Jurkat, Clone E6-1 (cell line): ENCODE measurements at places on chromosomes 6 and 20.

DNA sequence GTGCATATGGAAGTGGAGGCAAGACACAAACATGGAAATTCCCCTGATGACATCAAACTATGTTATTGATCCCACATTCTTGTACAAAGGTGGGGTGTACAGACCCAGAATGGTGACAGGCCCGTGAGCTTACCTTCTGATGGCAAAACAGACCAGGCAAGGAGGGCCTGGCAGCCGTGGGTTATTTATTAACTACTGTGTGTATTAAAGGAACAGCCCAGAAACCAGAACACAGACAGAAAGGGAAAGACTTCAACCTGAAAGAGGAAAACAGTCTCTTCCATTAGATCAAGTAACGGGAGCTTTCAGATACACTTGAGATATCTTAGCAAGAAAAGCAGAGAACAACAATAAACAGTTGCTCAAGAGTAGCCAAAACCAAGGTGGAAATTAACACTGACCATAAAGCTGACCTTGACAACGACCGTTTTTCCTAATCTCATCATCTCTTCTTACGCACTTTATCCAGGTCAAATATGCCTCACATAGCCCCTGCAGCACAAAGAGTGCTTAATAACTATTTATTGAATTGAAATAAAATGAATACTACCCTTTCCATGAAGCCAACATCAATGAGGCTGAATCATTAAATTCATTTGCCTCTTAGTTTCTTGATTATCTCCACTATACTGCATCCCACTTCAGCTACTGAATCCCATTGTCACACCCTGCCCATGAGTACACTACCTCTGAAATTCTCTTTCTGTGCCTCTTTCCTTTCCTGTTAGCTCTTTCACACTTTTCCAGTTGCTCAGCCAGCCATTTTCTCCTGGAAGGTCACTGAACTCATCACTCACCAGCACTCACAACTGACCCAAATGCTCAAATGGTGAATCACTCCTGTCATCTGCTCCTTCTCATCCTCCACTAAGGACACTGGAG lies 67.4 kb downstream of the MOXD1 start:
- no peak for DNase-seq

DNA sequence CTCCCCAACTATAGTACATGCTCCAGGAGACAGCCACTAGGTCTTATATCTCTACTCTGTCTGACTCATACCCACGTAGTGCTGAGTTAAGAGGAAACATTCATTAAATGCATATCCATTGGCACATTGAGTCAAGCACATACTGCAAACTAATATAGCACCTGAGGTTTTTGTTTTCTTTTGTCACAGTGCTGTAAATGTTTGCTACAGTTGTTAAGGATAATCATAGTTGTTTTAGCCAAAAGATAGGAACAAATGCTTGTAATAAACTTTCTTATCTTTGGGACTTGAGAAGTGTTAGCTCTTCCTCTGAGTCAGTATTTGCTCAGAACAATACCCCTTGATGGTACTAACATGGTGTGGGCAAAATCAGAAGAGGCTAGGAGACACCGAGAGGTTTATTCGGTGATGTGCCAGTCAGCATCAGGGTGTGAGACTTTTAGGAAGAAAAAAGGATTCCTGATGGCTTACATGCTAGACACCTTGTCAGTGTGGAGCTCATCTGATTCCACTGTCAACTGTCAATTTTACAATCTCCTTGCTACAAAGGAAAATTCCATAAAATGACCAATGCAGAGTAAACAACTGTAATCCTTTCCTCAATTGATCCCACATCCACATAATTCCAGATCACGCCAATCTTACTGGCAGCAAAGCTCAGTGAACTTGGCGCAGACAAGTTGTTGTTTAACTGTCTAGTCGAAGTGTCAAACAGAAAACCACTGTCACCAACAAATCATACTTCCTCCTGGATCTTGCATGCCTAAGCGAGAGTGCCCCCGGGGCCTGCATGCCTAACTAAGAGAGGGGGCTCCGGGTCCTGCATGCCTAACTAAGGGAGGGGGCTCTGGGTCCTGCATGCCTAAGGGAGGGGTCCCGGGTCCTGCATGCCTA lies 36.1 kb downstream of the ELOVL2 start:
- no peak for DNase-seq

GRCh38 chr6:15310680-15311079 lies 64.8 kb downstream of the JARID2 start:
- DNase-seq: no peak

DNA sequence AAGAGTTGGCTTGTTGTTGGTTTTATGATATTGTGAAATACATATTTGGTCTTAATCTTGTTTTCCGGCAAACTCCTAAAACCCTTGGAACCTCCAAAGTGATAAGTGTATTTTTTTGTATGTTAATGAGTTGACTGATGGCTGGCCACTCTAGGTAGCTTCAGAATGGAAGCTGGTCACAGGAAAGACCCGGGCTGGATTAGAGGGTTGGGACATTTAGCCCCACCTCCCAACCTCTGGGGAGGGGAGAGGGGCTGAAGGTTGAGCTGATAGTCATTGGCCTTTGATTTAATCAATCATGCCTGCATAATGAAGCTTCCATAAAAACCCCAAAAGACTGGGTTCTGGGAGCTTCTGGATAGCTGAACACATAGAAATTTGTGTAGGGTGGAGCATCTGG lies 42.7 kb downstream of the SASH1 start:
- no peak for DNase-seq

- no peak for DNase-seq
These were observed 63.5 kb downstream of the RIN2 start for GRCh38 chr20:19821606-19822005.

DNA sequence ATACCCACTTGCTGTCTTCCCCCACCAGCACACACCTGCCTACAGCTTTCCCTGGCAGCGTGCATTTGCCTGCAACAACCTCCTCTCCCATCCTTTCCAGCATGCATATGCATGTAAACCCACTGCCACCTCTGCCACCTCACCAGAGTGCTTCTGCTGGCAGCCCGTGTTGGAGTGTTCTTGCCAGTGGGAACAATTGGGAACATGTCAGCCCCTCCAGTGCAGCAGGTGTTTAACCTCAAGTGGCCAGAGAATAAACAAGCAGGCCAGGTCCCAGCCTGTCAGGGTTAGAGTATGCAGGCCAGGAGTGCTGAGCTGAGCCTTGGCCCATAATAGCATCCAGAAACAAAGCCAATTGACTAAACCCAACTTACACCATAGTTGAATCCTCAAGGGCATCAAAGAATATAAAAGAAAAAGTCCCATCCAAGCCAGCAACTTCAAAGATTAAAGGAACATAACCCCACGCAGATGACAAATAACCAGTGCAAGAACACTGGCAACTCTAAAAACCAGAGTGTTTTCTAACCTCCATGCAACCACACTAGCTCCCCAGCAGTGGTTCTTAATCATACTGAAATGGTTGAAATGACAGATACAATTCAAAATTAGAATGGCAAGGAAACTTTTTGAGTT lies 1212.1 kb upstream of the CITED2 start:
- no peak for DNase-seq

- DNase-seq: peak; percentile 19
These were observed 790.9 kb downstream of the TFAP2A start for GRCh38 chr6:9623985-9624384.

GRCh38 chr6:136607932-136608772 lies 57.9 kb upstream of the MAP7 start:
- DNase-seq: peak; percentile 65

DNA sequence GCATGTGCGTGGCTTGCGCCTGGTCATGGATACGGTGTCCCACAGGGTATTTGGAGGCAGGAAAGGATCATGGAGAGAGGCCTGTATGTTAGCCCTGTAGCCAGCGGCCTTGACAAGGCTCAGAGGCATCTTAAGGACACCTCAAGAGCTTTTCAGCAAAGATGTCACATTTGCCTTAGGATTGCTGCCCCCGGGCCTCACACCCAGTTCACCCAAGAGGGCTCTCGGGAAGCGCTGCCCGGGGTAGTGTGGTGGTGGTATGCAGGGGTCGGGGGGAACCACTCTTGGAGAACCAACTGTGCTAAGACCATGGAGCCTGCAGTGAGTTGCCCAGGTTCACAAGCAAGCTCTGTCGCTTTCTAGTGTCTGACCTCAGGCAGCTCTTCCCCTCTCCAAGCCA lies 36.9 kb upstream of the VSTM2L start:
- DNase-seq: no peak

DNA sequence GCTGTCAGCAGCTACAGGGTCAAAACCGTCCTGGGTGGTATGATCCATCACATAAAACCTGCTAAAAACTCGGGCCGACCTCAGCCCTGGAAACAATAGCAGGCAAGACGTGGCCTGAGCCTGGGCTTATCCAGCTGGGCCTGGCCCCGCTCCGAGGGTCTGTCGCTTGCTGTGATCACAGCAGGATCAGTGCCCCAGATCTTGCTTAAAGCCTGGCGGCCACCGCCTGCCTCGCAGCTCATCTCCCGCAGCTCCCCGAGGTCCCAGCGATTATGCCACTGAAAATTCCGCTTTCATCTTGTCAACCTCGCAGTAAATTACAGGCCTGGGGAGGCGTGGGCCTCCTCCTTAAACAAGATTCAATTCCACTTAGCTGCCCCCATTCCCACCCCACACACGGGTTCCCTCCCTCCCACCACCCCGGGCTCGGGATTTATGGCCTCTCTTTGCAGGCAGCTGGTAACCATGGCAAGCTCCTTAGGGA lies 40.1 kb downstream of the CDH22 start:
- no peak for DNase-seq

DNA sequence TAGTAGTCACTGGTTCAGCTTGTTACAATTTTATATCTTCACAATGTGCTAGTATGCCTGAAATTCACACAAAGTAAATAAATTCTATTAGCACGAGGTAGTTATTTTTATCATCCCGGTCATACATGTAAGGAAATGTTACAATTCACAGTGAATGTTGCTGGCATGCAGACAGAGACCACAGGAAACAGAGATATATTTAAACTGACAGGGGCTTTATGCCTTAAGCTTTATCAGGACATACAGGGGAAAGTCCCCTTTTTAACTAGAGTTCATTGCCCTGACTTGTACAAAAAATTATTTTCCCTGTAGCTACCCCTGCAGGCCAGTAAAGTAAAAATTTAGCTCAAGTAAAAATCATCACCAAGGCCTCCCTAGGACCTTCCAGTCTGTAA lies 712.0 kb upstream of the NRSN1 start:
- DNase-seq: peak; percentile 5

GRCh38 chr6:112929641-112930040 lies 582.5 kb downstream of the RFPL4B start:
- no peak for DNase-seq

GRCh38 chr20:43567477-43567876 lies 8.7 kb downstream of the SGK2 start:
- no peak for DNase-seq

- DNase-seq: no peak
These were observed 80.9 kb downstream of the DLL1 start for GRCh38 chr6:170210026-170210390.

DNA sequence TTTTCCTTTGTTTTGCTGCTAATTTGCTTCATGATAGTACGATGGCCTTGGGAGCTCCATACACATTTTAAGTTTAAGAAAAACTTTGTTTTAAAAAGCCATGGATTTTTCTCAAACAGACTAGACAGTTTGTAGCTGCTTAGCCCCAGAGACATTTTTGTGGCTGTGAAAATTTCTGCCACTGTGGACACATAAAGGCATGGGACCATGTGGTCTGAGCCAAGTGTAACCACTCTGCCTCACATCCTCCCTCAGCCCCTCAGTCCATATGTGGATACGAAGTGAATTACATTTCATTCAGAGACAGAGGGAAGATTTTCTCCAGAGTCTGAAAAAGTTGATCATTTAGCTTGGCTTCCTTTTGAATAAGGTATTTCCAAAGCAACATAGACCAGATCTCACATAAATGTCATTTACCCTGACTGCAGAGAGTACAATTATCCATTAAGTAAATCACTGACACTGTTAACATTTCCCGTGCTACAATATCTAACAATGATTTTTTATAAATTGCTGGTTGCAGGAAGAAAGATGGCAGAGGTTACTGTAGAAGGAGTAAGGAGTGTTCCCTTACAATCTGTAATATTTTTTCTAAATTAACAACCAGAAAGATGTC lies 87.4 kb downstream of the GJA1 start:
- no peak for DNase-seq

- no peak for DNase-seq
These were observed 135.7 kb downstream of the BCAS1 start for GRCh38 chr20:53934421-53935343.

DNA sequence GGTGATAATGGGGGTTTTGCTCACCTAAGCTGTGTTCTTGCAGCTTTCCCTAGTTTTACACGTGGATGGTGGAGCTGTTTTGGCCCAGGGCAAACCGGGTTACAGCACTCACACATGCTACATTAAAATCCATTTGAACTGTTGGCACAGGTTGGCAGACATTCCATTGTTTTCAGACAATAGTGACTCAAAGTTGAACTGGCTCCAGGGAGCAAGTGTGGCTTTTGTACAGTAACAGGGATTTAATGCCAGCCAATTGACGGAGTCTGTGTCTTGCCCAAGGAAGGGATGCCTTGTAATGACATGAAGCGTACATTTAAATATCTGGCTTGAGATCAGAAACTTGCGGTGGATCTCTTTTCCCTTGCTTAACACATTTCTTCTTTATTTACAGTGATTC lies 183.1 kb downstream of the DTNBP1 start:
- no peak for DNase-seq

GRCh38 chr6:44051515-44051914 lies 75.7 kb downstream of the MRPL14 start:
- no peak for DNase-seq

DNA sequence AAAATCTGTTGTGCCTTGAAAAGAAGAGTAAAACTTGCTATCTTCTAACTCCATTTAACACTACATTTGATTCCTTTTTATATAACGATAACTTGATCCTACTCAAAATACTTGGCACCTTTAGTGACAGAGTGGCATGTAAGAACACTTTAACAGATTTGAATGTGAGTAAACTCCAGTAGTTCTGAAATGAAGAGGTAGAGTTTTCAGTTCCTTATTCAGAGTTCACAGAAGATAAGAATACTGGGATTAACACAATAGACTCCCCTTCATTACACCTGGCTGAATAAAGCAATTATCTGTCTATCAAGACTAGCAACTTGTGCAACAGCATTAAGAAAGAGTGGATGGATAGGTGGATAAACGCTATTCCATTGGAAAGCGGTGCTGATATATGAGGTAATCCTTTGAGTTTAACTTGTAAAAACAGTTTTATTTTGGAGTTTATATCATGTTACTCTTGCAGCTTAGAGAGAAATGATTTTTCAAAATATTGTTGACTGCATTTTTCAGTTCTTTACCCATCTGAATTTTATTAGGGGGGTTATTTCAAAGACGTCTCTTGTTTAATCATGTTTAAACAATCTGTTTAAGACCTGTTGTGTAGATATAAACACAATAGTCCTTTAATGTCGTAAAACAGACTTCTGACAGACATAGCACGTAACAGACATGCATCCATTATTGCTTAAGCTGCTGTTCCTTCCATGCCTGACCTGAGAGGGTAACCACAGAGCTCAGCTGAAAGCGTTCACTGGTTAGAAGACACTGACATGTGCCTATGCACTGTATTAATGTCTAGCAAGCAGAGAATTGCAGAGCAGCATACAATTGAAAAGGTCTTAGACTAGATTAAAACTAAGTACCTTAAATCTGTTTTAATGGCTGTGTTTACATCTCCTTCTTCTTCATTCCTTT lies 102.4 kb upstream of the SUPT3H start:
- DNase-seq: peak; percentile 73
